ENCODE measurements at places on chromosomes 1 and 21.

DNA sequence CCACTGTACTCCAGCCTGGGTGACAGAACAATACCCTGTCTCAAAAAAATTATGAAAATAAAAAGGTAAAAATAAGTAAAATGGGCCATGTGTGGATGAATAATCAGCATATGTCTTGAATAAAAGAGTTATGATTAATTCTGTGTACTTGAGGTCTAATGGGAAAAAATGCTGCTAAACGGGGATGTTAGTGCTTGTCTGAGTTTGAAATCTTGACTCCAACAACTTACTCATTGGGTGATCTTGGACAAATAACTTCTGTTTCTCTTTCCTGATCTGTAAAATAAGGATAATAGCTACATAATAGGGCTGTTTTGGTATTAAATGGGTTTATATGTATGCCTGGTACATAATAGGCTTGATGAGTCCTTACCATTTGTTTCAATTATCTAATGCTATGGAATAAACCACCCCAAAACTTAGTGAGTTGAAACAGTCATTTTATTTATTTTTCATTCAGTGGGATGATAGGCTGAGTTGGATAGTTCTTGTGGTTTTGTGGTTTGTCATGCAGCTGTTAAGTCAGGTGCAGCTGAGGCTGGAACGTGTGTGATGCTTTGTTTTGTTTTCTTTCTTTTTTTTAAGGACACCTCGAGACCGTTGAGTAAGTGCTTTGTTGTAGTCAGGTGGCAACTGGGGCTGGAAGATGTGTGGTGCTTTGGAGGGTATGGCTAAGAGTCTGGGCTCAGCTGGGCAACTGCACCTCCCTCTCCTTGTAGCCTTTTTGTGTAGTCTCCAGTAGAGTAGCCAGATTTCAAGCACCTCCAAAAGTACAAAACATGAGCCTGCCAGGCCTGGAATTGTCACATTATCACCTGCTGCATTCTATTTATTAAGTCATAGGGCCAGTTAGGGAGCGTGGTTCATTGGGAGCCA, 4.9 kb downstream of the MDM4 start:
- DNase-seq: peak; percentile 26

GRCh38 chr1:12712076-12712475, 3.8 kb upstream of the AADACL3 start:
- no peak for DNase-seq

GRCh38 chr1:155471026-155471425, 91.6 kb downstream of the ASH1L start:
- DNase-seq: no peak

GRCh38 chr1:178337091-178337706, 159.6 kb downstream of the CLEC20A start:
- DNase-seq: no peak

DNA sequence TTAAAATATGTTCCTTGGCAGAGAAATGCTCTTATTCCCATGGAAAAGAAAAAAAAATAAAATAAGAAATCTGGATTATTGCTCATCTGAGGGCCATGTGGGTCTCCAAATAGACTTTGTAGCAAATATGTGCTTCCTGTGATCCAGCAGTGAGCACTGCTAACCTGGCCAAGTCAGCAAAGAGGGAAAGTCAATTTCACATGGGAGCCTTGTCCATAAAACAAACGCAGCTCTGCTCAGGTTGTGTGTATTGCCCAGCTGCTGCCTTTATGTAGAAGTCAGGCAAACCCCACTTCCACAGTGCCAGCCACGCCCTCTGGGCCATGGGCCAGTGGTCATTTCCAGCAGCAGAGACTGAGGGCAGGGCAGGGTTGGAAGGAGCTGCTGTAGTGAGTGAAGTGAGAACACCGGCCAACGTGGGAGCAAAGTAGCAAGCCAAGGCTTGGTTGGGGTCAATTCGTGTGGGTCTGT, 174.3 kb downstream of the LYPLAL1 start:
- no peak for DNase-seq

DNA sequence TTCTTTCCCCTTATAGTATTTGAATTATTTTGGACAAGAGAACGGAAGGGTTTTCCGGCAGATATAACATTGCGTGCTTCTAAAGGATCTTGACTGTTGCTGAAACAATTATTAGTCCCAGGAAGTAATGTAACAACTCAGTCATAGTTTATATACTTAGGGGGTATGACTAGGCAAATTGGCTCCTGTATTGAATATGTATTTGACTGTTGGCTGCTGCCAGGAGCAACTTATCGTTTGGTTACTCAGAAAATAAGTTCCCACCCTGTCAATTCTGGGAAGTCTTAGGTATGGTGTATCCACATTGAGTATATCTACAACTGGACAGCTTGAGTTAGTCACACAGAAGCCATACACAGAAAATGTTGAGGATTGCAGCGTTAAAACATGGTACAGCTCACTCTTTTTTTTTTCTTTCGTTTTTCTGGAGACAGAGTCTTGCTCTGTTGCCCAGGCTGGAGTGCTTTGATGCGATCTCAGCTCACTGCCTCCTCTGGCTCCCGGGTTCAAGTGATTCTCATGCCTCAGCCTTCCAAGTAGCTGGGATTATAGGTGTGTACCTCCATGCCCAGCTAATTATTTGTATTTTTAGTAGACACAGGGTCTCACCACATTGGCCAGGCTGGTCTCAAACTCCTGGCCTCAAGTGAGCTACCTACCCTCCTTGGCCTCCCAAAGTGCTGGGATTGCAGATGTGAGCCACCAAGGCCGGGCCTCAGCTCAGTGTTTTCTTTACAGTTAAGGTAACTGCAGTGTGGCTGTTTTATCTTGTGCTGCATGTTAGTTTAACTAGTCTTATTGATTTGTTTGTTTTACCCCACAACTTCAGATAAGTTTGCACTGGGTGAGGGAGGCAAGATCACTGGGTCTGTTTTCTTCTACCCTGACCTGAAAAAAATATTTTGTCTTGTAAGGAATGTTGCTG, 10.2 kb downstream of the SMAP2 start:
- no peak for DNase-seq

- no peak for DNase-seq
These were observed 657 bp upstream of the TNFRSF18 start for GRCh38 chr1:1206966-1207531.
